ENCODE measurements at places on chromosomes 7 and 10. TPM values are rescaled to one million over a fixed set of nuclear protein-coding genes. Genes with fewer than 3 reads are reported as not detected.

- no peak overlapping the region for H3K4me3 ChIP-seq
- peaks cover 7% of the 10 kb centered on the region for H3K27me3 ChIP-seq
- DNase-seq = no peak
- no peak overlapping the region for H3K27ac ChIP-seq
- no peaks in the 10 kb centered on the region for H3K36me3 ChIP-seq
- peaks cover 27% of the 10 kb centered on the region for H3K4me1 ChIP-seq
These were observed 86.5 kb downstream of the PLXNA4 start for GRCh38 chr7:132489776-132490237.

GRCh38 chr7:18153183-18153748 is 125.6 kb upstream of the PRPS1L1 start:
- H3K36me3 ChIP-seq = no peaks in the 10 kb centered on the region
- H3K4me1 ChIP-seq = no peaks in the 10 kb centered on the region
- H3K4me3 ChIP-seq = no peak overlapping the region

DNA sequence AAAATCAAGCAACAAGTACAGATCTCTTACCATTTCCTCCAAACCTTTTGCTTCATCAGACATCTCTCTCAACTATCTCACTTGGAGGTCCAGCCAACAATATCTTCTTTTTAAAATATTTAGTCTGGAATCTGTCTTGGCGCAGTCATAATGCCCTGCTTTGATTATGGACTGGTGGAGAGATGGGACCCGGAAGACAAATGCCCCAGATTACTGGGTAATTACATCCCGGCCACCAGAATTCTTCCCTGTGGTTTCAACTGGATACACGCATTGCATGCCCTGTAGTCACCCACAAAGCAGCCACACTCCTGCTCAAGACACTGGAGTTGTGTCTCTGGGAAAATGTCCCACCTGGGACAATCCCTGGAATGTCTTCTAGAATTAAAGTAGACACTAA is 65.5 kb downstream of the BPGM start:
- H3K4me1 ChIP-seq = peaks cover 16% of the 10 kb centered on the region
- H3K27ac ChIP-seq = no peak overlapping the region
- no peaks in the 10 kb centered on the region for H3K36me3 ChIP-seq
- no peak overlapping the region for H3K4me3 ChIP-seq
- H3K27me3 ChIP-seq = peaks cover 3% of the 10 kb centered on the region

DNA sequence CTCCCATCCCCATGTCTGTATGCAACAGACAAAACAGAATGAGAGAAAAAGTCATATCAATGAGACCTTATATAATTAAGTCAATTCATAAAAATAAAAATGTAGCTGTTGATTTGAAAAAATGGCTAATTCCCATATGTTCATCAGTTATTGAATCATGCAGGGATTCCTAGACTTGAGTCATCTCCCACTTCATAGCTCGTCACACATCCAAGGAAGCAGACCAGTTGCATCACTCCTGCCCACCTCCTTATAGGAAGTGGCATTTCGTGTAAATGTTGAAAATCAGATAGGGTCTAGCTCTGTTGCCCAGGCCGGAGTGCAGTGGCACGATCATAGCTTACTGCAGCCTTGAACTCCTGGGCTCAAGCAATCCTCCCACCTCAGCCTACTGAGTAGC is 56.1 kb upstream of the SH2B2 start:
- no peak overlapping the region for H3K27ac ChIP-seq
- DNase-seq = no peak
- H3K4me3 ChIP-seq = no peak overlapping the region
- H3K4me1 ChIP-seq = no peaks in the 10 kb centered on the region
- H3K36me3 ChIP-seq = no peaks in the 10 kb centered on the region

DNA sequence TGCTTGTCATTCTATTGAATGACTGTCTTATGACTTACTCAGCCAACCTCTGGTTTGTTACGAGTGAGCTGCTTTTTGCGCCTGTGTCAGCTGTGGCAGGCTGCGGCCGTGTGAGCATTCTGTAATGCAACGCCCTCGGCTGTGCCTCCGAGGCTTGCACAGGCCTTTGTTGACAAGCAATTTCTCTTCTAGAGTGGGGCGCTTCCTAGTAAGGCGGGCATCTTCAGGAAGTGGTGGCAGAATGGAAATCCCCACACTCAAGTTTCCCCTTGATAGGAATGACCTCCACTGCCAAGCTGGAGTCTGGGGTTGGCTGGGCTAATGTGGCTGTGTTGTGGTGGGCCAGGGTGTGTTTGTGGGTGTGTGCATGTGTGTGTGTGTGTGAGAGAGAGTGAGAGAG is 20.2 kb upstream of the TMEM178B start:
- H3K27ac ChIP-seq = peak overlapping the region; percentile 83
- H3K36me3 ChIP-seq = no peaks in the 10 kb centered on the region

- peaks cover 4% of the 10 kb centered on the region for H3K36me3 ChIP-seq
- H3K27ac ChIP-seq = no peak overlapping the region
- H3K27me3 ChIP-seq = no peaks in the 10 kb centered on the region
- DNase-seq = peak; percentile 34
These were observed 4.3 kb upstream of the GDI2 start for GRCh38 chr10:5817322-5818047.

- H3K4me3 ChIP-seq = no peak overlapping the region
- H3K27me3 ChIP-seq = no peaks in the 10 kb centered on the region
- H3K36me3 ChIP-seq = no peaks in the 10 kb centered on the region
- H3K4me1 ChIP-seq = no peaks in the 10 kb centered on the region
- no peak for DNase-seq
- H3K27ac ChIP-seq = no peak overlapping the region
These were observed 105.0 kb downstream of the SUGCT start for GRCh38 chr7:40239755-40240303.

GRCh38 chr7:91243591-91244301 is 20.5 kb upstream of the FZD1 start:
- DNase-seq = no peak
- H3K4me1 ChIP-seq = no peaks in the 10 kb centered on the region
- no peak overlapping the region for H3K4me3 ChIP-seq
- no peaks in the 10 kb centered on the region for H3K27me3 ChIP-seq
- no peak overlapping the region for H3K27ac ChIP-seq

- no peak overlapping the region for H3K27ac ChIP-seq
- no peak overlapping the region for H3K4me3 ChIP-seq
- no peak for DNase-seq
- H3K4me1 ChIP-seq = peaks cover 58% of the 10 kb centered on the region
These were observed 70.6 kb downstream of the CDK6 start for GRCh38 chr7:92765725-92766124.

DNA sequence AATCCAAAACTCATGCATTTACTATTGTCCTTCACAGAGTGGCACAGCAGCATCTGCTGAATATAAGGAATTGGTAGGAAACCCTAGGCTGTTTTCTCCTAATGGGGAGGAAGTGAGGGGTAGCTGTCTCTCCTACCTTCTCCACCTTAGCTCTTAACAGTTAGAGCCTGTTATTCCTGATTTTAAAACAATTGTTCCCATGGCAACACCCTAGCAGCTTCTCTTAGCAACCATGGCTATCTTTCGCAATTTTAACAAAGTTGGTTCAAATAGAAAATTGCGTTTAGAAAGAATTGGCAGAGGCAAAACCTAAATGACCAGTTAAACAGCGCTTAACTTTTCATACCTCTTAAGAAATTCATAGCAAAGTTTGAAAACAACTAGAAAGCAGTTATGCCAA is 603.4 kb upstream of the AUTS2 start:
- H3K4me1 ChIP-seq = no peaks in the 10 kb centered on the region
- H3K36me3 ChIP-seq = peaks cover under 1% of the 10 kb centered on the region
- no peak for DNase-seq
- H3K27me3 ChIP-seq = no peaks in the 10 kb centered on the region

- no peak overlapping the region for H3K4me3 ChIP-seq
- H3K27ac ChIP-seq = no peak overlapping the region
- H3K36me3 ChIP-seq = no peaks in the 10 kb centered on the region
- H3K27me3 ChIP-seq = no peaks in the 10 kb centered on the region
- no peaks in the 10 kb centered on the region for H3K4me1 ChIP-seq
These were observed 455.6 kb upstream of the FZD8 start for GRCh38 chr10:36097696-36098095.

GRCh38 chr10:79438699-79439085 is 6.7 kb downstream of the ZCCHC24 start:
- peaks cover 19% of the 10 kb centered on the region for H3K4me1 ChIP-seq
- peaks cover 29% of the 10 kb centered on the region for H3K27me3 ChIP-seq
- DNase-seq = no peak
- no peak overlapping the region for H3K4me3 ChIP-seq
- no peak overlapping the region for H3K27ac ChIP-seq

DNA sequence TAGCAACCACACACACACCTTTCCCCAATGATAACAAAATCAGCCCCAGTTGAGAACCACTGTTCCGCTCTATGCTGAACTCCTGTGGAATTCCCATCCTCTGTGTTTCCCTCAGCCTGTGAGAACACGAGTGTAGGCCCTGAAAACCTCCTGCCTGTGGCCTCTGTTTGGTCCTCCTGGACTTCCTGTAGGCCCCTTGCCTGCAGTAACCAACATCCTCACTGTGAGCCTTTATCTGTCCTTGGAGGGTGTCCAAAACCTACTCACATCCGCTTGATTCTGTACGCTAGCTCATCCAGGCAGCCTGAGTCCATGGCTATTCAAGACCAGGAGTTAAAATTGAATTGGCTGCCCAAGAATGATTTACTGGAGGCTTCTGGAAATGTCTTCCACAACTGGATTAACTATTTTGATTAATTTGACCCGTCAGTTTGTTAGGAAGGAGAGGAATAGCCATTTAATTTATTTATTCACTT is 149.8 kb downstream of the AKR1D1 start:
- no peak for DNase-seq
- H3K36me3 ChIP-seq = no peaks in the 10 kb centered on the region
- no peak overlapping the region for H3K27ac ChIP-seq
- H3K4me3 ChIP-seq = no peak overlapping the region

DNA sequence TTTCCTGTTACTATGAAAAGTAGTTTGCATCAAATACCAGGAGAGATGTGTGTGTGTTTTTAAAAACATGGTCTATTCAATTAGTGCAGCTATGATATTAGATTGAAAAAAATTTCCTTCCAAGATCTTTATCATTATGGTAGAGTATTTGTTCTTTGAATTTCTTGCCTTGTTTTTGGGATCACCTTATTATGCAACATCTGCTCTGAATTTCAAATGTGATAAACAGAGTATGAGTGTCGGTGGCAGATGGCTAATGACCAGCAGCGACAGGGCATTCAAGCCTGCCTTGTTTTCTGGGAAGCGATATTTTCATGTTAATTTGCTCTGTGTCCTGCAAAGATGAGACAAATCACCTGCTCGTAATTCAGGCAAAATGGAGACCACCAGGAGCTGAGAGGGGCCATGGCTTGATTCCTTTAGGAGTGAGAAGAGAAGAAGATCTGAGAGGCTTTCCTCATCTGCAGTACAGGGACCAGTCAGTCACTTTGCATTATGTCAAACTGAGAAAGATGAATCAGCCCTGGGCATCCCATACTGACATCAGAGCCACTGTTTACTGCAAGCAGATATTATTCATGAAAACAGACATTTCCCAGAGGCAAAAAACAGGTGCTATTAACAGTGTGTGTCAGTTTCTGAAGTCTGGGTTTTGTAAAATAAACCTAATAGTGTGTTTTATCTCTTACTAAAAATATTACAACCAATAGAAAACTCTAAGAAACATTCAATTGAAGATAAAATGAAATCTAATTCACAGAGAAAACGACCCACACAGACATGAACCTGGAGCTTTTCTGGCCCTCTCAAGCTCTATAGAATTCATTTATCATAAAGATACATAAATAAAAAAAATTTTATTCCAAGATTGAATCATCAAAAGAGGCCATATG is 67.6 kb downstream of the CDK6 start:
- peaks cover 60% of the 10 kb centered on the region for H3K4me1 ChIP-seq
- peaks cover 70% of the 10 kb centered on the region for H3K36me3 ChIP-seq
- no peaks in the 10 kb centered on the region for H3K27me3 ChIP-seq
- peak overlapping the region; percentile 25 for H3K4me3 ChIP-seq

- no peak overlapping the region for H3K4me3 ChIP-seq
- H3K36me3 ChIP-seq = no peaks in the 10 kb centered on the region
- H3K4me1 ChIP-seq = no peaks in the 10 kb centered on the region
- H3K27me3 ChIP-seq = no peaks in the 10 kb centered on the region
- H3K27ac ChIP-seq = no peak overlapping the region
- DNase-seq = no peak
These were observed 37.4 kb upstream of the CFAP46 start for GRCh38 chr10:132979491-132980425.

GRCh38 chr7:137965942-137966640 is 35.8 kb downstream of the CREB3L2 start:
- H3K36me3 ChIP-seq = peaks cover 3% of the 10 kb centered on the region
- peaks cover 10% of the 10 kb centered on the region for H3K4me1 ChIP-seq
- no peaks in the 10 kb centered on the region for H3K27me3 ChIP-seq
- no peak overlapping the region for H3K4me3 ChIP-seq

DNA sequence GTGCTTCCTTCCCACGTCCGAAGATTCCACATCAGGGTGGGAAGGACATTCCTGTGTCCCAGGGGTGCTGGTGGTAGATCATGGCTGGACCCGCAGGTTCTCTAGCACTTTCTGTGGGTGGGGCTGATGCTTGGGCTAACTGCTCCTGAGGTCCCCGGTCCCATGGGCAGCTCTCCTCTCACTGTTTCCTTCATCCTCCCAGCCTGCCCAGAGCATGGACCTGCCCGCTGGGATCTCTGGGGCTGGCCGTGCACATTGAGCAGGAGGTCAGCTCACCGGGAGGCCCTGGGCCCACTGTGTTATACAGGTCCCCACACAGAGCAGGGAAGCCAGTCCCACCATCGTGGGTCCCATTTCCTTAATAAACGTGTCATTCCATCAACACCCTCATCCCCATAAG is 502.3 kb downstream of the TCERG1L start:
- no peaks in the 10 kb centered on the region for H3K27me3 ChIP-seq
- no peaks in the 10 kb centered on the region for H3K36me3 ChIP-seq
- no peak overlapping the region for H3K27ac ChIP-seq
- no peak for DNase-seq
- H3K4me1 ChIP-seq = no peaks in the 10 kb centered on the region

DNA sequence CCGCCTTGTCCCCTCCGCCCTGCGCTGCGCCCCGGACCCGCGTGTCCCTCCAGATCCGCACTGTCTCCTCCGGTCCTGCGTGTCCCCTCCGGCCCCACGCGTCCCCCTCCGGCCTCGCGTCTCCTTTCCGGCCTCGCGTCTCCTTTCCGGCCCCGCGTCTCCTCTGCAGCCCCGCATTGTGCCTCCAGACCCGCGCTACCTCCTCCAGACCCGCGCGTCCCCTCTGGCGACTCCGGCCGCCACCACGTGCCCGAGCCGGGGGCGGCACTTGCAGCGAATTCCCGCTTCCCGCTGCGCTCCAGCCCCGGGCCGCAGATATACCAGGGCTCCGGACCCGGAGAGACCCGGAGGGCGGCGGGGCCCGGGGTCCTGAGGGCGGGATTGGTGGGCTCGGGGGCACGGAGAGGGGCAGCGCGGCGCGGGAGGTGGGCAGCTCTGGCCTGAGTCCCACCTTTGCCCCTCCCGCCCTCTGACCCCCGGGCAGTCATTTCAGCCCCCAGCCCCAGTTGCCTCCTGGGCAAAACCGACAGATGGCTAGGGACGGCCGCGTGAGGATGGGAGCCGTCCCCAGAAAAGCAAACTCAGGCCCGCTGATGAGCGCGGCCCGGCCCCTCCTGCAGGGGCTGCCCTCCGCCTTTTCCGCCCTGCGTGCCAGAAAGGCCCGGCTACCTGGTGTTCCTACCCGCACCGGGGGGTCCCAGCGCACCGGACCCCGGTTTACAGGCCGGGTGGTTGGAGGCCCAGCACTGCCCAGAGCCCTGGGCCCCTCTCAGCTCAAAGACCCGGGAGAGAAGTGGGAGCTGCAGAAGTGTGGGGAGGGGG is 56.5 kb downstream of the RBM17 start:
- no peak for DNase-seq
- H3K27me3 ChIP-seq = peaks cover 5% of the 10 kb centered on the region
- peak overlapping the region; percentile 79 for H3K4me3 ChIP-seq
- peaks cover 5% of the 10 kb centered on the region for H3K36me3 ChIP-seq

GRCh38 chr7:126972571-126972970 is 280.2 kb downstream of the GRM8 start:
- H3K4me3 ChIP-seq = no peak overlapping the region
- H3K4me1 ChIP-seq = no peaks in the 10 kb centered on the region

Gene METTL2B
- total RNA-seq = 31.3 TPM

Gene MAP3K8
- 56.8 TPM for total RNA-seq

Gene CUBN
- total RNA-seq = 1.1 TPM

Gene HECW1
- total RNA-seq = not detected

Gene NRF1
- total RNA-seq = 29.5 TPM

Measured in activated CD8-positive, alpha-beta memory T cell treated with anti-CD3 and anti-CD28 coated beads, Interleukin-2, amount 10 ng/mL, durations not matched to agents 7 days and 5 days (primary cell).